ENCODE measurements at places on chromosomes 5 and 9. TPM values are rescaled to one million over a fixed set of nuclear protein-coding genes. Genes with fewer than 3 reads are reported as not detected.

CANX gene
- 691 TPM for total RNA-seq

PGM5 gene
- total RNA-seq, result not detected

DNA sequence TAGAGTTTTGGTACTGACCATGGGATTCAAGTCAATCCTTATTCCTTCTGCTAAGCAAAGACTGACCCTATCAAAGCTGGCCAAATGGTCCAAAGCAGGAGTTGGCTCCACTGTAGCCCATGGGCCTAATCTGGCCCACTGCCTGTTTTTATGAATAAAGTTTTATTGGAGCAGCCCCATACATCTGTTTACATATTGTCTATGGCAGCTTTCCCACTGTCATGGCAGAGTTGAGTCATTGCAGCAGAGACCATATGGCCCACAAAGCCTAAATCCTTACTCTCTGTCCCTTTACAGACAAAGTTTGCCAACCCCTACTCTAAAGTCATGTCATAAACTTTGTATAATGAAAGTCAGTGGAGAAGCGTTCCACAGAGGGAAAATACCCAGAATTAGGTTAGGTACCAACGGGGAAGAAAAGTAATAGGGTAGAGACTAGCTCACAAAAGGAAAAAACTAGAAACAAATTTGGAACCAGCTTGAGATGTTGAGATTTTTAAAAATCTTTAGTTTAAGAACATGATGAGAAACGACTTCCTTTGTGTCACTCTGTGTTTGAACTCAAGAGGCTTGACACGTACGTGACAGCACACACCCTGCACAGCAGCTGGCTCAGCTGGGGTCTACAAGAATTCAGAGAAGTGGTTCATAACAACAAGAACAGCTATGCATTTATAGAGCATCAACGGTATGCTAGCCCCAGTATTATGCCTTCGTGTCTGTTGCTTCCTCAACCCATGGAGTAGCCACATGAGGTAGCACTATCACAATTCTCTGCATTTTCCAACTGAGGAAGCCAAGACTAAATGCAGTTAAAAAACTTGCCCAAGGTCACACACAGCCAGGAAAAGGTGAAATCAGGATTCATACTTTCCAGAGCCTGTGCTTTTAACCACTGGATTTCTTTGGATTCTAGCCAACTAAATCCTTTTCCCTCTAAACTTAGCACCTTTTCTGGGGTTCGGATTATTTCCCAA lies 198.9 kb upstream of the WWC1 start:
- H3K27ac ChIP-seq, result no peak overlapping the region
- H3K4me1 ChIP-seq, result no peaks in the 10 kb centered on the region
- no peak overlapping the region for H3K4me3 ChIP-seq
- no peak for DNase-seq
- H3K27me3 ChIP-seq, result no peaks in the 10 kb centered on the region
- H3K36me3 ChIP-seq, result no peaks in the 10 kb centered on the region

- no peaks in the 10 kb centered on the region for H3K27me3 ChIP-seq
- no peak overlapping the region for H3K4me3 ChIP-seq
- no peak for DNase-seq
- no peaks in the 10 kb centered on the region for H3K36me3 ChIP-seq
These were observed 342.8 kb downstream of the GABRG2 start for GRCh38 chr5:162410365-162410764.

DNA sequence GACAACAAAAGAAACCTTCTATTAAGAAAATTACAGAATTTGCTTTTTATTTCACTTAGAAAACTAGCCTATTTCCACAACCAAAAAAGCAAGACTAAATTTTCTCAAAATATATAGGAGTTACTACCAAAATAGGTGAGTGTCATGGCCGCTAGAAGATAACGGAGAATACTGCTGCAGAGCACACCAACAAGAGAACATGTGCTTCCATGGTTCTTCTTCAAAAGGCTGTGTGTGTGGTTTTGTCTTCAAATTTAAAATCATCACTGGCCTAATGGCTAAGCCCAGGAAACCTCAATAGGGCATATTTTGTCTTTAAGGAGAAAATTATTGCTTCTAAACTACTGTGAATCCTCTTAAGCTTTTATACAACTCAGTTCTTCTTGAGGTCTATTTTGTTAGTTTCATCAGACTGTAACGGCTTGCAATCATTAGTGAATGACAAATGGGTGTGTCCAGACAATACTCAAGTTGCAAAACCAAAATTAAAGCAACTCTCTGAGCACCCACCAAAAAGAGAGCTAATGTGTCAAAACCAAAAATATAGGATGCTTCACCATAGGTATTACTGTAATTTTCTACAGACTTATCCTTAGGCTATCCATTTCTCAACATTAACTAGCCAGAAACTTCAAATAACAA lies 3.3 kb downstream of the SETX start:
- peaks cover 32% of the 10 kb centered on the region for H3K36me3 ChIP-seq
- H3K4me3 ChIP-seq, result no peak overlapping the region
- H3K27ac ChIP-seq, result no peak overlapping the region

GRCh38 chr9:115396071-115396529 lies 278.1 kb upstream of the TNC start:
- H3K4me1 ChIP-seq, result peaks cover 8% of the 10 kb centered on the region
- no peak overlapping the region for H3K27ac ChIP-seq
- H3K36me3 ChIP-seq, result no peaks in the 10 kb centered on the region
- DNase-seq, result no peak
- H3K27me3 ChIP-seq, result no peaks in the 10 kb centered on the region
- no peak overlapping the region for H3K4me3 ChIP-seq

GRCh38 chr9:121197132-121197531 lies 4.5 kb downstream of the RAB14 start:
- H3K27ac ChIP-seq, result no peak overlapping the region
- H3K27me3 ChIP-seq, result no peaks in the 10 kb centered on the region
- H3K4me1 ChIP-seq, result peaks cover 2% of the 10 kb centered on the region
- H3K36me3 ChIP-seq, result no peaks in the 10 kb centered on the region
- H3K4me3 ChIP-seq, result no peak overlapping the region
- DNase-seq, result no peak

- H3K4me1 ChIP-seq, result no peaks in the 10 kb centered on the region
- no peaks in the 10 kb centered on the region for H3K27me3 ChIP-seq
- H3K4me3 ChIP-seq, result no peak overlapping the region
- no peak for DNase-seq
- no peaks in the 10 kb centered on the region for H3K36me3 ChIP-seq
- H3K27ac ChIP-seq, result no peak overlapping the region
These were observed 261.9 kb upstream of the NREP start for GRCh38 chr5:112018846-112019245.

- H3K4me3 ChIP-seq, result no peak overlapping the region
- no peaks in the 10 kb centered on the region for H3K36me3 ChIP-seq
- no peaks in the 10 kb centered on the region for H3K4me1 ChIP-seq
- H3K27me3 ChIP-seq, result no peaks in the 10 kb centered on the region
- DNase-seq, result no peak
These were observed 294.8 kb downstream of the ASTN2 start for GRCh38 chr9:117120061-117120460.

- H3K27me3 ChIP-seq, result no peaks in the 10 kb centered on the region
- no peak overlapping the region for H3K4me3 ChIP-seq
- H3K36me3 ChIP-seq, result no peaks in the 10 kb centered on the region
- no peak for DNase-seq
- no peak overlapping the region for H3K27ac ChIP-seq
These were observed 47.4 kb upstream of the ATG10 start for GRCh38 chr5:81924442-81924841.

All from H1 (cell line).